ENCODE measurements at places on chromosomes 7 and 10.
A peak's percentile ranks its signal among the peaks of the same experiment; 100 is the strongest.

DNA sequence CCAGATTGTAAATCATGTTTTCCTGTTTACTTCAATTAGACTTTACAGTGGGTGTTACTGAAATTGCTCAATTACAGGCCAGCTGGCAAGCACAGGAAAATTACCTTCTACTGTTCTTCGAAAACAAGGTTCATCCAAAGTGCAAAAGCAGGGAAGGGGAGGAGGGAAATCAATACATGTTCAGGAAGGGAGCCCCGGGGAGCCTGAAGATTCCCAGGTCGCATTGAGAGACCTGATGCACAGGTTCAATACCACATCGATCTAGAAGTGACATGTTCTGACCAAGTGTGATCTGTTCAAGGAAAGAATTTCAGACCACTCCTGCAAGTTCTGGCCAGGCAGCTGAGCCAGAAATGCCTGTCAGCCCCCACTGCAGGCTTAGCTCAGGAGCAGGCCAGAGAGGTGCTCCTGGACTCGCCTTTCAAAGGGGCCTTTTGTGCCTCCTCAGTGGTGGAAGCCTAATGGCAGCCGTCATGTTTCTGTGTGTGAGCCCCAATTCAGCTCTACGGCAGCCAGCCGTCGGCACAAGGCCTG lies 35.9 kb downstream of the FAM53B start:
- no peak for DNase-seq

- DNase-seq: no peak
Measured at GRCh38 chr10:92238054-92238585, 52.8 kb downstream of the CPEB3 start.

- DNase-seq: no peak
Measured at GRCh38 chr7:27605689-27606269, 56.9 kb downstream of the HIBADH start.

- peak; percentile 75 for DNase-seq
Measured at GRCh38 chr7:155815332-155816191, 3.3 kb upstream of the SHH start.

GRCh38 chr10:81594991-81595390 lies 280.0 kb upstream of the NRG3 start:
- no peak for DNase-seq

DNA sequence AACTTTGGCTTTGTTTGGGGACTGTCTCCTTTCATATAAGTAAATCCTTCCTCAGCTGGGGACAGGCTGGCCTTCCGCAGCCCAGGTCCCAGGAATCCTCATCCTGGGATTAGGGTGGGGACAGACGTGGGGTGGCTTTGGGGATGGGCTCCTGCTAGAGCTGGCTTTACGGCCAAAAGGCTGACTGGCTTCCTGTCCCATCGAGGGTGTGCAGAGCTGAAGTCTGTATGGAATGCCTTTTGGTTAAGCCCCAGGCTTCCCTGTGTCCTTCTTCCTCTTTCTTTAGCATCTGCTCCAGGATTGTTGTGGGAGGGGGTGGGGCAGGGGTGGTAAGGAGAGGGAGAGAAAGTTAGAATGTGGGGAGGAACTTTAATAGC lies 59.4 kb upstream of the AQP1 start:
- no peak for DNase-seq

DNA sequence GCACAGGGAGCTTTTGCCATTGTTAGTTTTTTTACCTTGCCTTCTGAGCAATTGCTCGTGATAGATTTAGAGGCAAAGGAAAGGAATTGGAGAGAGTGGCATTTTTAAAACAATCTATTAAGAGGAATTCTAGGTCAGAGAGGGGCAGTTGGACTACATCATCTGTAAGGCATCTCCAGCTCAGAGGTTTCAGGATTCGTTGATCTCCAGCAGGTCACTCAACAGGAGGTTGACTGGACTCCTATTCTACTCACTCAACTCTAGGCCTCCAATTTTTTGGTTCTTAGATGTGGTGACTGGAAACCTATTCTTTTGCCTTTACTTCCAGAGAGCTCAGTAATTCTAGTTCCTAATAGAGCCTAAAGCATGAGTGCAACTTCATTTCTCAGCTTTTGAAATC lies 42.8 kb downstream of the TBXAS1 start:
- DNase-seq: no peak

GRCh38 chr7:12257582-12257981 lies 46.5 kb downstream of the TMEM106B start:
- DNase-seq: peak; percentile 90

DNA sequence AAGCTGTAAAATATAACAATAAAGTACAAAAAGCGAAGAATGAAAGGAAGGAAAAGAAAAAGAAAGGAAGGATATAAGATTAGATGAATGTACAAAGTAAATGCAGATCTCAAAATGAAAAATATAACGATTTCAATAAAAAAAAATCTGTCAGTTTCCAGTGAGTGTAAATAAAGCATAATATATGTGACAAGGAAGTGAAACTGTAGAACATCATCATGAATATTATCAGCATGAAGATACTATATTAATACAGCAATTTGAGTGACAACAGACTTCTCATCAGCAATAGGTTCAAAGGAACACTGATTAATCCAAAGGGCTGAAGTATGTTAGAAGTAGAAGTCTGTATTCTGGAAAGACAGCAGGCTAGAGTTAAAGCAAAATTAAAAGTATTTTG lies 659.5 kb upstream of the MBL2 start:
- DNase-seq: no peak

- DNase-seq: no peak
Measured at GRCh38 chr7:30721211-30721610, 30.7 kb upstream of the INMT start.

- DNase-seq: peak; percentile 89
Measured at GRCh38 chr7:55517191-55517633, 55.1 kb downstream of the VOPP1 start.

GRCh38 chr7:155380976-155381851 lies 76.7 kb upstream of the EN2 start:
- DNase-seq: no peak

DNA sequence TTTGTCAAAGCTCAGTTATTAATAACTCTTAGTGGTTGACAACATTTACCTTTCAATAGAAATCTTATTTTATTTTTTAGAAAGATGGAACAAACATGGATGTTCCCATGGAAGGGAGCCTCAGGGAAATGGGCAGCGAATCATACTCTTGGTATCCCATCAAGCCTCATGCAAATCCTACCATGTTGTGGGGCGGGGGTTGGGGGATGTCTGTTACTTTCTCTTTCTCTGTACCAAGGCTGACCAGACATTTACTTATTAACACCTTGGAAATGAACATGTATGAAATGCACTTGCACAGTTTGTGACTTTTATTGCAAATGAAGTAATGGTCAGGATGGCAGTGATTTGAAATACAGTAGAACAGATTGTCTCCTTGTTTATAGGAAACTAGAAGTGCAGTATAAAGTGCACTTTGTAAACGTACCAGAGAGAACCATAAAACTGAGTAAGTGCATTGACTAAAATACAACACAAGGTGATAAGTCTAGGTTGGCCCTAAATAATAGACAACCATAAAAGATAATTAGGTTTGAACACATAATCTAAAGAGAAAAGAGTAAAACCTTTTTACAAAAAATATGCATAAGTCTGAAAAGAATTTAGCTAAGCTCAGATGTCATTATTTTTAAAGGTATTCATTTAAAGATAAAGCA lies 32.4 kb downstream of the SEMA3D start:
- DNase-seq: no peak

- no peak for DNase-seq
Measured at GRCh38 chr10:73888514-73888913, 14.2 kb upstream of the CAMK2G start.

- DNase-seq: no peak
Measured at GRCh38 chr7:114821030-114821900, 100.6 kb upstream of the MDFIC start.

- DNase-seq: no peak
Measured at GRCh38 chr10:34223658-34224057, 591.4 kb downstream of the PARD3 start.

DNA sequence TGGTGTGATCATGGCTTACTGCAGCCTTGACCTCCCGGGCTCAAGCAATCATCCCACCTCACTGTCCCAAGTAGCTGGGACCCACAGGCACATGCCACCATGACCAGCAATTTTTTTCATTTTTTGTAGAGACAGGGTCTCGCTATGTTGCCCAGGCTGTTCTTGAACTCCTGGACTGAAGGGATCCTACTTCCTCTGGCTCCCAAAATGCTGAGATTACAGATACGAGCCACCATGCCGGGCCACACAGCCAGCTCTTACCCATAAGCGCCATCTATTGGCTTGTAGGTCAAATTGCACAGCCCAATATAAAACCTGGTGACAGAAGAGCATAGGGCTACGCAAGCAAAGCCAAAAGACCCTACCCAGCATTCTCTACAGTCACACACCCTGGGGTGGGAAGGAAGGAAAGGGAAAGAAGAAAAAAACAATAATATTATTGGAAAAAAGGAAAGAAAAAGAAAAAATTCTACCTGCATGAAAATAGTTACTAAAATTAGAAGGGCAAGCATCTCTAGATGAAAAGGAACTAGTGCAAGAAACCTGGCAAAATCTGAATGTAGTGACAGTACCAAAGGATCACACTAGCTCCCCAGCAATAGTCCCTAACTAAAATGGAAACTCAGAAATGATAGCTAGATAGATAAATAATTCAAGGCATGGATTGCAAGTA lies 29.4 kb upstream of the AMPH start:
- DNase-seq: peak; percentile 56

GRCh38 chr7:139687980-139688632 lies 89.7 kb downstream of the HIPK2 start:
- no peak for DNase-seq

- no peak for DNase-seq
Measured at GRCh38 chr10:1100691-1101368, 44.6 kb downstream of the WDR37 start.

GRCh38 chr7:73983437-73984164 lies 44.4 kb upstream of the ELN start:
- DNase-seq: no peak

DNA sequence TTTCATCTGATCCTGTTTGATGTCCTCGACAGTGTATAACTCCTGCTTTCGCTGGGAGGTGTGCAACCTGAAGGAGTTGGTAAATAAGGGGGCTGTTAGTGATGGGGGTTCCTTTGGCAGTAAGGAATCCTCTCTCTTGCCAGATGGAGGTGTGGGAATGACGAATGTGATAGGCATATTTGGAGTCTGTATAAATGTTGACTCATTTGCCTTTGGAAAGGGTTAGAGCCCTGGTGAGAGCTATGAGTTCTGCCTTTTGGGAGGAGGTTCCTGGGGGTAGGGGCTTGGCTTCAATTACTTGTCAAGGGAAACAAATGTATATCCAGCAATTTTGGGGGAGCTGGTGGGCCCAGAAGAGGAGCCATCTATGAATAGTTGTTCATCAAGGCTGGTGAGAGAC lies 11.4 kb upstream of the CHST3 start:
- no peak for DNase-seq

- DNase-seq: no peak
Measured at GRCh38 chr7:140456551-140457051, 22.7 kb downstream of the MKRN1 start.

DNA sequence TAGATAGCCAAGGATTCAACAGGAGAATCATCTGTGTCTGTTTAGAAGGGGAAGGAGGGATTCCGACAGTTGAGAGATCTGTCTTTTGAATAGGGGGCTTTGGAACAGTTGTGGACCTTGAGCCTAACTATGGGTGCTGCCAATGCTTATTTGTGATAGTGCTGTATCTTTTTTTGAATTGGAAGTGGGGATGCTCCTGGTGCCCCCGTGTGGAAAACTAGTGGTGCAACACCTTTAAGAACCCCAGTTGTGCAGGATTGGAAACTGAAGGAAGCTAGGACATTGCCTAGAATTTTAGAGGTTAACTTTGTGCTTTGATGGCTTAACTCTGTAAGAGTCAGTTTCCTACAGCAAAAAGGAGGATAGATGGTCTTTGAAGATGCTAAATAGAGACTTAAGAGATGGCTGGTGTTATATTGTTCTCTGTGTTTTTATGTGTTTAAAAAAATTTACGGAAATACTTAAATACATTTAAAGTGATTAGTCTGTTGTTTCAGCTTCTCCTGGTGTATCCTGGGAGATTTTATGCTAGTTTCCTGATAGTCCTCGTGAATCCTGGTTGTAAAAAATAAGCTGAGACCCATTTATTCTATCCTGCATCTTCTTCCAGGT lies 69.3 kb downstream of the AP3M1 start:
- peak; percentile 66 for DNase-seq

DNA sequence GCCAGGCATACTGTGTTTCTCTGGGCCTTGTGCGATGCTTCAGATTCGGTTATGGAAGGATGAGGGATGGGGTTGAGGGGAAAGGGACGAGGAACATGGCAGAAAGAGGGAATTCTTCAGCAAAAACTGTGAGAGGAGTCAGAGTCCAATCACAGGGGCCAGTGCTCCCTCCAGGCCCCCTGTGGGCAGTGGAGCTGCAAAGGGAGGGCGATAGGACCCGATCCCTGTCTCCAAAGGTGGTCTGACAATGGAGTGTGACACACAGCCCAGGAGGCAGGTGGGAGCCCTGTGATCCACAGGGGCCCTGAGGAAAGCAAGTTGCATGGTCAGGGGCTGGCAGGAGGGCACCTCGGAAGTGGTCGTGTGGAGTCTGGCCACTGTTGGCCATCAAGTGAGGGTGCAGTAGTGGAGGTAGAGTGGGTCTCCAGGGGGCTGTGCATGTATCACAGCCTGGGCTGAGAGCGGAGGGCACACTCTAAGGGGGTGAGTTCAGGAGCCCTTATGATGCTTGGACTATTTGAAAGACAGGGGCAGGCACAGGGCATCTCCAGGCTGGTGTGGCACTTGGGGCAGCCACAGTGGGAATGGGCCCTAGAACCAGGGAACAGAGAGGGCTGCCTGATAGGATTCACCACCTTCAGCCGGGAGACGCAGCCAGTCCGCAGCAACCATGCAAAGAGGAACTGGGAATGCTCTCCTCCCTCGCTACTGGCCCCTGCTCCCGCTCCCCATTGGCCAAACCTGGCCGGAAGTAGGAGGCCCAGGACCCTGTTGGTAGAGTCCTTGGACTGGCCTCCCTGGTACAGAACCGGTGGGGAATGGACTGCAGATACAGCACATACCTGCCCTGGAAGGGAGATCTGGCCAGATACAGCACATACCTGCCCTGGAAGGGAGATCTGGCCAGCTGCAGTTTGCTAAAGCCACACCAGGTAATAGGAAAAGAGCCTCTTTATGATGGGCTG lies 115.9 kb downstream of the ADCY1 start:
- no peak for DNase-seq

DNA sequence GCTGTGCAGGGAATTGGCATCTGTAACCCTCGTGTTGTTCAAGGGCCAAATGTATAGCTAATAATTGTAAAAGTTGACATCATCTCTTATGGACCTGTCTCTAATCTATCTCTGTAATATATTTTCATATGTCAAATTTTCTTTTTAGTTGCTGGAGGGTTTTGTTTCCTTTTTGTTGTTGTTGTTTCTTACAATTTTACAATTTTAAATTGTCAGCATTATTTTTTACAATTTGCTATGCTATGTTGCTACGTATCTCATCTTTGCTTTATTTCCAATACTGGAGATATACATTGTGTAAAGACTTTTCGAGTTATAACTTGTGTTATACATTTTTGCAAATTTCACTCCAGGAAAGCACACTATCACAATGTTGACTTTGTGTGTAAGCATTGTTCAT lies 290.2 kb upstream of the SP4 start:
- DNase-seq: no peak

DNA sequence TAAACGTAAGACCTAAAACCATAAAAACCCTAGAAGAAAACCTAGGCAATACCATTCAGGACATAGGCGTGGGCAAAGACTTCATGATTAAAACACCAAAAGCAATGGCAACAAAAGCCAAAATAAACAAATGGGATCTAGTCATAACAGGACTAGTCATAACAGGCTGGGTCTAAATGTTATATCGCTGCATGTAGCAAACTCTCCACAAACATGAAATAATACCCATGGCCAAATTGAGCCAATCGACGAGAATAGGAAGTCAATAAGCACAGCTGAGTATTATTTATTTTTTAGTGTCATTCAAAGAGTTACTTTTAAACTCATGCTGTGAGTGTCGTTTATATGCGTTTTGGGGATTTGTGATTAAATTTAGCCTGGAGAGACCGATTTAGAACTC lies 225.1 kb downstream of the TFEC start:
- DNase-seq: no peak

All from activated CD4-positive, alpha-beta T cell treated with anti-CD3 and anti-CD28 coated beads, Interleukin-2, amount 50 U/mL, for 16 hours (primary cell).